ENCODE measurements at places on chromosomes 7 and 10. TPM values are rescaled to one million over a fixed set of nuclear protein-coding genes. Genes with fewer than 3 reads are reported as not detected.

Gene SEPHS1
- total RNA-seq, result 46.0 TPM

Gene NRCAM
- 158 TPM for total RNA-seq

Gene CALHM1
- total RNA-seq, result not detected

Gene PTPRZ1
- total RNA-seq, result not detected

Gene NUTM2E
- not detected for total RNA-seq

Gene ASIC3
- 1.1 TPM for total RNA-seq

Gene ENTPD1
- total RNA-seq, result not detected

Gene MYOZ1
- not detected for total RNA-seq

Gene ADRB1
- total RNA-seq, result 2.4 TPM

Gene ASZ1
- total RNA-seq, result not detected

Gene HECW1
- total RNA-seq, result 24.7 TPM

Gene MSS51
- 0.43 TPM for total RNA-seq

Gene CTAGE8
- not detected for total RNA-seq

Gene COL13A1
- 0.20 TPM for total RNA-seq

Gene BTBD16
- total RNA-seq, result 0.45 TPM

Gene VAX1
- 0.25 TPM for total RNA-seq

Gene SEC23IP
- 34.9 TPM for total RNA-seq

Gene NPTX2
- 2.0 TPM for total RNA-seq

Gene PLXNA4
- total RNA-seq, result 0.02 TPM

Gene SAP25
- total RNA-seq, result 0.52 TPM

Gene ARHGAP22
- 3.0 TPM for total RNA-seq

Gene TAS2R3
- 0.78 TPM for total RNA-seq

Gene ARHGEF35
- 0.84 TPM for total RNA-seq

Gene SNCG
- 18.9 TPM for total RNA-seq
